ENCODE measurements at places on chromosomes 4 and X.
A peak's percentile ranks its signal among the peaks of the same experiment; 100 is the strongest.

DNA sequence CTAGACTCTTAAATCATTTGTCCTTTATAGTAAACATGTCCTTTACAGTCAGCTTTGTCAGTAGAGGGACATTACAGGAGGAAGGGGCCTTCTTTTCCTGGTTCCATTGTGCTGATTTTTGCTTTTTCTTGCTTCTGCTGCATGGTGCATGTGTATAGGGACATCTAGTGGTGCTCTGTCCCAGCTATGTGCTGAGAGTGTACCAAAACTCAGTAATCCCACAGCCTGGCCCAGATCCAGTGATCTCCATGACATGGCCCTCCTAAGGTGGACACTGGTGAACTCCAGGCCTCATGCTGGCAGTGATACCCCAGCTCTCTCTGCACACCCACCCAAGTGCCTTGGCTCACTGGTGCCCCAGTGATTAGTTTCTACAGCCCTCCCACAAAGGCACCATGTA, 45.2 kb downstream of the MAGEB17 start:
- DNase-seq = no peak

DNA sequence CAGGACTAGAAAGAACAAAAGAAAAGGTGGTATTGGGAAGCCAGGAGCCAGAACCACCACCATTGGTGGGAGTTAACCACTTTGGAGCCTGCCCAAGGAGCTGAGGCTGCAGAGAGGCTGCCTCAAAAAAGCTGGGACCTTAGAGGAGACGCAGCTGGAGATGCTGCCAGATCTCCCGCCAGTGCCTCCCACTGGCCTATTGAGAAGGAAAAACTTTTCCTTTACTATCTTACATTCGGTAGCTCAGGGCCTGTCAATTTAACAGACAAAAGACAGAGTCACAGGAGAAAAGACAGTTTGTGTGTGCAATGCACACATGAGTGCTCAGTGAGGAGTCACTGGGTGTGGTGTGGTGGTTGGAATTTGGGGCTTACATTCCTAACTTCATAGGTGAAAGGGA, 52.4 kb upstream of the HPSE start:
- no peak for DNase-seq

DNA sequence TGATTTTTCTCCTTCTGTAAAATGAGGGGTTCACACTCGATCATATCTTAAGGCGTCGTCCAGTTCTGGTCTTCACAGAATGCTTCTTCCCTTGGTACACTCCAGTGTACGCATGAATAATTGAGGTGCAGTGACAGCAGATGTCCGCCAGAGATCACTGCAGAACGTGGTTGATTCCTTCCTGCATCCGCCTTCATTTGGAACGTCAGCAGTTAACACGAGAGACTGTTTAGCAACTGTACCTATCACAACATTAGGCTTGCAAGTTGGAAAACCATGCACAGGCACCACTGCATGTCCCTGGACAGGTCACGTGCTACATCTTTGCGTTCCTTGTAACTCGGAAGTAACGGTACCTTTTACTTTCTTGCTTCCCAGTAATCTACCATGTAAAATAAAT, 66.0 kb upstream of the GEMIN8 start:
- peak; percentile 3 for DNase-seq

- DNase-seq = no peak
These were observed 12.1 kb upstream of the ARAP2 start for GRCh38 chr4:36256398-36256891.

- no peak for DNase-seq
These were observed 78.9 kb downstream of the NDST3 start for GRCh38 chr4:118113220-118113619.

DNA sequence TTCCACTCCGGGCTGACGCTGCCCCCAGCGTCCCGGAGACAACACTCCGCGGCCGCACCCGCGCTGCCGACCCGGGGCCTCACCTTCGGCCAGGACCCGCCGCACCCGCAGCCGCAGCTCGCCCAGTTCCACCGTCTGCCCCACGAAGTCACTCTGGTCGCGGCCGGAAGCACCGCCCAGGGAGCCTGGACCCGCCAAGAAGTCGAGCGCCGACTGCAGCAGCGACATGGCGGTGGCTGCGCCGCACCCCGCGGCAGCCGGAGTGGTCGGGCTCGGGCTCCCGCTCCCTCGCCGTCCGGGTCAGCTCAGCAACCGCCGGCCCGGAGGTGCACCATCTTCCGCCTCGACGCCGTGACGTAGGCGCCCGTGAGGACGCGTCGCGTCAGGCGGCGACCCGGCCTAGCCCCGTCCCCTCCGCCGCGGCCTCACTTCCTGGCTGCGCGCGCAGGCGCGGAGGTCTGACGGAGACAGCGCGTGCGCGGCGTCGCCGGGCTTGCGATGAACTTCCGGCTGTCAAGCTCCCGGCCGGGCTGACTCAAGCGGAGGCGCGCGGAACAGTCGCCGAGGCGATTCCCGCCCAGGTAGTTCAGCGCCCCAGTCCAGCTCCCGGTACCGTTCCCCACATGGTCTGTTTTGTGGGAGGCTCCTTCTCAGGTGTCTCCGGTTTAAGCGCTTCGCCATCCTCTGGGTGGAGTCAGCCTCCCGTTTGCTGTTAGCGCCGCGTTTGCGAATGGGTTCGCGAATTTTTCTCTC, at the start of the genes GAK and TMEM175:
Gene GAK (minus strand): TSS at position 357 of the 753 bp plus-strand sequence. CDS start 129 bp downstream, at position 228.
Gene TMEM175 (plus strand): TSS at position 501 of the 753 bp plus-strand sequence. CDS start 15,280 bp downstream, outside the sequence.
- peak; percentile 95 for DNase-seq

DNA sequence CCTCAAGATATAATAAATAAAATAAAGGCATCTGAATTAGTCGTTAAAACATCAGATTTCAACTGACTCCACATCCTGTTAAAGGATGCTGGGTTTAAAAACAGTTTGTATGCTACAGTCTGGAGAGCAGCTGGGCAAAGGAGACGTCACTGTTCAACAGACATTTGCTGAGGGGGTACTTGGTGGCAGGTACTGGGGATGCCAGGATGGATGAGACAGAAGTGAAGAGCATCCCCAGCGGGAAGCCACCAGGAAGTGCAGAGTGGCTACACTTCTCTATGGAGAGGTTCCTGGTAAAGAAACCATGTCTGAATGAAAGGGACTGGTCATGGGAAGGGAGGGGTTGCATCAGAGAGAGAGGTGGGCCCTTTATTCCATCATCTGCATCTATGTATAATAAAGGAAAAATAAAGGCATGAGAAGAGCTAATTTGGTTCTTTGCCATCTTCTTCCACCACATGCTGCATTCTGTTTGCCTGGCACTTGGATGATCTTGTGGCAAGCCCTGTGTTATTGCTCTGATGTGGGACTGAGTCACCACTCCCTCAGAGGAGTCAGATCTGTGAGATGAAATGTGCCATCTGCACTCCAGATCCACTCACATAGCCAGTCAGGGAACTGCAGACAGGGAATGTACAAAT, 145.0 kb downstream of the SOWAHB start:
- no peak for DNase-seq

DNA sequence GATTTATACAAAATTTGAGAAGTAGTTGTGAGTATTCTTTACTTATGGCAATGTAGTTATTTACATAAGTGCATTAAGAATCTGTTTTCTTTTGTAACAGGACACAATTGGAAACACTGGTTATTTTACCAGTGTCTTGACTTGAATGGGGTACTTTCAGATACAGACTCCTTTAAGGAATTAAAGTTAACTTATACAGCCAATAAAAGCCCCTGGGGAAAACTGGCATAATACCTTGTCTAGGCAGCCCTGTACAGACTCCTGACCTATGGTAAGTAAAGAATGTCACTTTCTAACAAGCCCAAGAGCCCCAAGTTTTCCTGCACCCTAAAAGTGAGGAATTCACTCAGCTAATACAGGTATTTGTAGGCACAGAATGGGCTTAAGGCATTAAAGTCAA, 241.8 kb downstream of the CPXCR1 start:
- no peak for DNase-seq

DNA sequence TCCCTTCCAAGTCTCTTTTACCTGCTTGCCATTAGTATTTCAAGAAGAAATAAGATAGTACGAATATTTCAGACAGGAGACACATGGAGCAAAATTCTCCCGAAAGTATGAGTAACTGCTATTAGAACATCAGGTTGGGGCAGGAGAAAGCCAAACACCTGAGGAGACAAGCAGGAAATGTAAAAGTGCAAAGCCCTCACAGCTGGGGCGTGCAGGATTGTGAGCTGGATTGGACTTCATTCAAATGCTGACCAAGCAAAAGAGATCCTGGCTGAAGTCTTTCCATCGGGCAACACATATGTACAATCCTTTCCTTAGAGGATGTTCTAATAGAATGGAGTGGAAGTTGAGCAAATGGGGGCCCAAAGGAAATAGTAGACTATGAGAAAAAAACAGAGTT, 76.8 kb downstream of the DTHD1 start:
- no peak for DNase-seq

DNA sequence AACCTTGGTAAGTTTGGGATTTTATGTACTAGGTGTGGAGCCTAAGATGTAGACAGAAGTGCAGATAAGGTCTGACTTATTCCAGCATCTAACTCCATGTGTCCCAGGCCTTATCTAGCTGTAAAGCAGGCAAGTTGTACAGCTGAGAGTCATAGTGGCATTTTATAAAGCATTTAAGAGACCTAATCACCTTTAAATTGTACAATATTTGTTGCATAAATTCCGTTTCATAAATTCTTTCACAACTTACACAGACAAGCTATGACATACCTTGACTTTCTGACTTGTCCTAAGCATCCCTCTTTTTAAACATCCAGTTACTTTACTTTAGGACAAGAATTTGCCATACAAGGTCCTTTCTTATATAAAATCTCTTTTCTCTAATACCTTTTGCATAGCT, 11.0 kb downstream of the SYAP1 start:
- DNase-seq = no peak

DNA sequence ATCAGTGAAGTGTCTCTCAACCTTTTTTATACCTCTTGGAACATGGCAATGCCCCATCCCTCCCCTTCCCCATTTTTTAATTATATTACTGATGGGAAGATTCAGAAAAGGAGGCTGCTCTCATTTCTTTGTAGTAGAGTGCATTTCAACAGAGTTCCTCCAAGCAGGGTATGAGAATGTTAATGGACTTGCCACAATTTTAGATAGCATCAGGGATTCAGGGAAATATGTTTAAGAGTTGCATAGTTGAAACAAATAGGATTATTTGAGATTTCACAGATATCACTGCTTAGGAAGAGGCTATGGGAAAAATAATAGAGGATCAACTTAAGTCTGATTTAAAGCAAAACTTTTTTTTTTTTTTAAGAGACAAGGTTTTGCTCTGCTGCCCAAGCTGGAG, 46.2 kb downstream of the DIPK2B start:
- DNase-seq = no peak

- no peak for DNase-seq
These were observed 69.7 kb downstream of the TMEM154 start for GRCh38 chr4:152610131-152610530.

GRCh38 chr4:113831457-113831856, 69.9 kb upstream of the CAMK2D start:
- no peak for DNase-seq

DNA sequence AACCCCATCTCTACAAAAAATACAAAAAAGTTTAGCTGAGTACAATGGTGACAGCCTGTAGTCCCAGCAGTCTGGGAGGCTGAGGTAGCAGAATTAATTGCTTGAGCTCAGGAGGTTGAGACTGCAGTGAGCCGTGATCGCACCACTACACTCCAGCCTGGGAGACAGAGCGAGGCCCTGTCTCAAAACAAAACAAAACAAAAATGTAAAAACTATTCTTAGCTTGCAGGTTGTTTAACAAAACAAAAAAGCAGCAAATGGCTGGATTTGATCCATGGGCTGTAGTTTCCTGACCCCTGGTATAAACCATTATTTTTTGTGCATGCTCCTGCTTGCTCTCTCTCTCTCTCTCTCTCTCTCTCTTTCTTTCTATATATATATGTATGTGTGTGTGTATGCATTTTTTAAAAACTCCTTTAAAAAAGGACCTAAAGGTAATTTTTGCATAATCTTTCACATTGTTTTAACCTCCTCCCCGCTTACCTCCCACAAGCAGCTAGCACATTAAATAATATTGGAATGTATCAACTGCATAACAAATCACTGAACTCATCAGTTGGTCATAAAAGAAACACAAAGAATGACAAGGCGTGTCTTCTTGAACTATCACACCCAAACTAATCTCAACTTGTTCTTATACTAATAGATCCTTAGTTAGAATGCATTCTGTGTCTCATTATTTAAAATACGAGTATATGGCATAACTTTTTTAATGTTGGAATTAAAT, 4.8 kb downstream of the AREG start:
- DNase-seq = no peak

GRCh38 chrX:118755633-118756032, 28.2 kb downstream of the IL13RA1 start:
- no peak for DNase-seq

DNA sequence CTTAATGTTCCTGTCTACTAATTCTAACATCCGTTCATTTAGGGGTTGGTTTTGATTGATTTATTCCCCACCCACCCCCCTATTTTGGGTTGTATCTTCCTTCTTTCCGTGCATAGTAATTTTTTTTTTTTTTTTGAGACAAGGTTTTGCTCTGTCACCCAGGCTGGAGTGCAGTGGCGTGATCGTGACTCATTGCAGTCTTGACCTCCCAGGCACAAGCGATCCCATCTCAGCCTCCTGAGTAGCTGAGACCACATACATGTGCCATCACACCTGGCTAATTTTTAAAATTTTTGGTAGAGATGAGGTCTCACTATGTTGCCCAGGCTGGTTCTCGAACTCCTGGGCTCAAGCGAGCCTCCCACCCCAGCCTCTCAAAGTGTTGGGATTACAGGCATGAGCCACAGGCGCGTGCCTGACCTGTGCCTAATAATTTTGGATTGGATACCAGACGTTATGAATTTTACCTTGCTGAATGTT, 79.9 kb downstream of the ZFX start:
- DNase-seq = no peak

DNA sequence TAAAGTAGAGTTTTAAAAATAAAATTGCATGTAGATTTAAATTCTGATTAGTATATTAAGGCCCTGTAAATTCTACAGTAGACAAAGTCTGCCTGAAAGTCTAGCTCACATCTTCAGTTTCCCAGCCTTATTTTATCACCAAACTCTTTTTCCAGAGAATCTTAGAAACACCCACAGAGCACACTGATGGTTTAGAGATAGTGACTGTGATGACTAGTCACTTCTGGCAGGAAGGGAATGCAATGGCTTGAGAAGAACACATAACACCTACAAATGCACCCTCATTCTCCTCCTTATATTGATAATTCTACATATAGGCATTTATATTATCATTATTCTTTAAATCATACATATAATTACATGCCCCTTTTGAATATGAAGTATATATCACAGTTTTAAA, 232.9 kb downstream of the ARAP2 start:
- DNase-seq = no peak

DNA sequence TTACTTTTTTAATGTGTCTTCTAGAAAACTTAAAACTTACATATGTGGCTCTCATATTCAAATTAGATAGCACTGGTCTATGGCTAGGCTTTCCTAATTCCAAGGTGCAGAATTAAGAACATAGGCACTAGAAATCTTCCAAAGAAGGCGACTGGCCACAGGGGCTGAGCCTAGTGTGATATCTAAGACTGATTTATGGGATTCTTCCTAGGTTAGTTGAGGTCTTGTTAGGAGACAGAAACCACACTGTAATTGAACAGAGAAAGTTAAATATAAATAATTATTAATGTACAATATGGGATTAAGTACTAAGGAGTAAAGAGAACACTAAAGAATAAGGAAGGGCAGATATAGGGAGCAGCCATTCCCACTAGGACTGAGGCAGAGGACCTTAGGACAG, 48.3 kb downstream of the SNX25 start:
- DNase-seq = no peak

Measured in GM19239 (cell line).